ENCODE measurements at places on chromosomes 7 and 10.

DNA sequence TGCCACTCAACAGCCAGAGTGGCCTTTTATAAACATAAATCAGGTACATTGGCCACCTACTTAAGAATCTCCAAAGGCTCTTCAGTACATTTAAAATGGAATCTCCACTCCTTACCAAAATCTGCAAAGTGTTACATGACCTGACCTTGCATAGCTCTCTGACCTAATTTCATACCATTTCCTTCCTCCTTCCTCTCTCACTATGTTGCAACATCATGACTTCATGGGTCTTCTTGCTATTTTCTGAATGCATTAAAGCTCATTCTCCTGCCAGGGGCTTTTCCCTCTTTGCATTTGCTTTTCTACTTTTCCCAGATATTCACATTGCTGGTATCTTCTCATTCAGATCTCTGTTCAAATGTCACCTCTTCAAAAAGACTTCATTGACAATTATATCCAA, 22.1 kb upstream of the PPP1R17 start:
- DNase-seq: no peak

- peak; percentile 92 for DNase-seq
Observed at GRCh38 chr7:47254081-47254977, 327.6 kb downstream of the TNS3 start.

DNA sequence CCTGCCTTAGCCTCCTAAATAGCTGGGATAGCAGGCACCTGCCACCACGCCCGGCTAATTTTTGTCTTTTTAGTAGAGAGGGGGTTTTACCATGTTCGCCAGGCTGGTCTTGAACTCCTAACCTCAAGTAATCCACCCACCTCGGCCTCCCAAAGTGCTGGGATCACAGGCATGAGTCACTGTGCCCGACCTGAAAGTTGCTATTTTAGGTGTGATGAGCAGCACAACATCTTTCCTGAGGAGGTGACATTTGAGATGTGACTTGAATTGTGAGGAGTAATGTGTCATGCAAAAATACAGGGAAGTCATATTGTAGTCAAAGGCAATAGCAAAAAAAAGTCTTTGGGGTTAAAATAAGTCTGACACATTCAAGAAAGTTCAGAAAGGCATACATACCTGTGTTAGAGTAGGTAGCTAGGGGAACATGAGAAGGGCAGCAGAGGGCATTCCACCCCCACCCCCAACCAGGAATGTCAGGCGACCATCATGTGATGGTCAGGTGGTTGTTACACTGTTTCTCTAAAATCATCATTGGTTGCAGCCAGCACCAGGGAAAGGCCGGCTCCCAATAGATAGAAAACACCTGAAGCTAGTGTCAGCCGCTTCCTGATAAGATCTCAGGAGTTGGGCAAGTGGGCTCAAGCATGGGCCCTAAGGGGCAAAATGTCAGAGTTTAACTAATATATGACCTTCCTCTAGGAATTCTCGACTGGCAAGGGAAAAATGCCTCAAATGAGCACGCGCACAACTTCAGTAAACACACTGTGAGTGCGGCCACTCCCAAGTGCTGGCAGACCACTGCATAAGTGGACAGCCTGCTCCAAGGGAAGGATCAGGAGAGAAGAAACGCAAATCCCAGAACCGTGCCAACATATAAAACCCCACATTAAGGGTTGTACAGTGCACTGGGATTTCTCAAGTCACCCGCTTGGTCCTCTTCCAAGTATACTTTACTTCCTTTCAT, at the start of gene TACC2:
Gene TACC2, plus strand, starts transcription at position 803 of the 964 bp plus-strand sequence. CDS start 32,819 bp downstream, outside the sequence.
- no peak for DNase-seq

GRCh38 chr10:61708846-61709245, 46.1 kb downstream of the CABCOCO1 start:
- no peak for DNase-seq

DNA sequence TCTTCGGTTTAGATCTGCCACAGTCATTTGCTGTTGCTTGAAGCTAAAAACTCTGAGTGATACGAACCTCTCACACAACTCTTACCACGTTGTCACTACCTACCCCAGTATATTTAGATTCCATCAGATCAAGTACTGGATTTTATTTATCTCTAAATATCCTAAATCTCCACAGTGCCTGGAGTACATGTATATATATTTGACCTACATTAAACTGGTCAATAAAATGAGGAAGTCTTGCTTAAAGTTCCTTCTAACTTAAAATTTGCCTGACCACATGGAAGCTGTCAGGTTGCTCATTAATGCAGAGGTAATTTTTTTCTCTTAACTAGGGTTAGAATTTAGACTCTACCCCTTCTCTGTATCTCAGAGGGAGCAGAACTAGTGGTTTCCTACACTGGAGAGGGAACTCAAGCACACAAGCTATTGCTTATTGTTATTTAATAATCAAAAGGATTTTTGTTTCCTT, 3.1 kb upstream of the MACC1 start:
- DNase-seq: no peak

- DNase-seq: no peak
Observed at GRCh38 chr10:23643111-23643780, 204.4 kb downstream of the OTUD1 start.

GRCh38 chr10:18659819-18660535, 746 bp downstream of the ARL5B start:
- peak; percentile 21 for DNase-seq

GRCh38 chr10:306675-307185, 171.5 kb downstream of the ZMYND11 start:
- peak; percentile 38 for DNase-seq

- DNase-seq: no peak
Observed at GRCh38 chr7:94050046-94050445, 45.9 kb upstream of the BET1 start.
